Fibroblast of skin of left biceps (primary cell): ENCODE measurements at places on chromosomes 7 and 10.
A peak's percentile ranks its signal among the peaks of the same experiment; 100 is the strongest.

- DNase-seq, result peak; percentile 76
Measured at GRCh38 chr10:4849555-4850242, 23.7 kb downstream of the AKR1E2 start.

GRCh38 chr7:17617857-17618651 lies 319.6 kb downstream of the AHR start:
- DNase-seq, result no peak

GRCh38 chr7:129702761-129703338 lies 91.3 kb downstream of the NRF1 start:
- DNase-seq, result no peak

- no peak for DNase-seq
Measured at GRCh38 chr7:112254156-112254555, 47.7 kb downstream of the ZNF277 start.
